HFFc6 (cell line): ENCODE measurements at places on chromosomes 3 and 15.
A peak's percentile ranks its signal among the peaks of the same experiment; 100 is the strongest.

- no peak for DNase-seq
Measured at GRCh38 chr3:38587548-38588131, 61.8 kb downstream of the SCN5A start.

DNA sequence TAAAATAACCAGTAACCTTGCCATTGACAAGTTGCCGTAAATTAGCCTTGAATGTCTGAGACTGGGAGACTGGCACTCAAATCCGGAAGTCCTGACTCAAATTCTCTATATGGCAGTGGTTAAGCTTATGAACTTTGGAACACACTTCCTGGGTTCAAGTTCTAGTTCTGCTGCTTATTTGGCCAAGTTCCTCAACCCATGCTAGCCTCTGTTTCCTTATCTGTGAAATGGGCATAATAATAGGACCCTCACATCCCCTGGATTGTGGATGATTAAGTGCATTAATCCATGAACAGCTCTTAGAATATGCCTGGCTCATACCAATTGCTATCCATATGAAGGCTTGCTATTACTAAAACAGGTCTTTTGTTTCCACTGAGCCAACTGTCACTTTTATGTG lies 311.5 kb downstream of the EDEM1 start:
- no peak for DNase-seq

GRCh38 chr3:163159306-163159705 lies 1662.7 kb downstream of the OTOL1 start:
- DNase-seq = no peak

DNA sequence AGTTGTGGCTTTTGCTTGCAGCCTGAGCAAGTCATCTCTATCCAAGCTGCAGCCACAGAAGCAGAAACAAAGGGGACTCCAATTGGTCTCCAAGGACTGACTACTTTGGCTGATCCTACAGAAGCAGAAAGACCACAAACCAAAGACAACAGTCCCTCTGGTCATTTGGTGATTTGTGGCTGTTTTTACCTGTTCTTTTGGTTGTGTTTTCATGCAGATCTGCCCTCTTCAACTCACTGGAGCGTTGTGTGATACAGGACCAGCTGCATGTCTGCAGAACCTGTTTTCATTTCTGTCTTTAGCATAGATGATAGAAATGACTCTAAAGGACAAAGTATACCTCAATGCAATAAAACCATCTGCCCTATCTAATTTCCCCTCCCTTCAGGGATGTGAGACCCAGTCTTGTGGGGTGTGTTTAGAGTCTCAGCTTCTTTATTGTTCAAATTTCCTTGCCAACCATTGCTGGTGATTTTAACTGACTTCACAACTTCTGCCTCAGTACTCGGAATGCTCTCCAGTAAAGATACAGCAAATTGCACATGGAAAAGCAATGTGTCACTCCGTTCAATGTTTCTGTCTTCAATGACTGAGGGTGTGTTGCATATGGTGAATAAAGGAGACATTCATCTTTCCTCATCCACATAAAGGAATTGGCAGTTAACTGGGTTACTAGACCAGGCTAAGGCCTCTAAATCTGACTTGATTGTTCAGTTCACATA lies 48.9 kb upstream of the SLC7A14 start:
- DNase-seq = no peak

DNA sequence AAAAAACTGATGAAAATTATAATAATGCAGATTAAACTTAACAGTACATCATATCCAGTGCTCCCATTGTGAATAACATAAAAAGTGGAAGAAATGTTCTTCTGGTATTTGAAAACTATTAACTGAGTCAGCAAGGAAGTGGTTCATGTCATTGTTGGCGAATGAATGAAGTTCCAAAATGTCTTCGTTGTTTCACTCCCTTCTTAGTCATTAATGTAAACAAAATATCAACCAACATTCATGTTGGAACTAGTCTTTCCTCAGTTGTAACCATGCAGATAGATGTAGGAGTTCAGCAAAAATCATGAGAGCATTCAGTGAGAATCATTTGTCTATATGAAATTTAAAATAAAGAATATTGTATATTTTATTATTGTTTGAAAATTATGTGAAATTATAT lies 44.1 kb upstream of the ICE2 start:
- DNase-seq = peak; percentile 50

- DNase-seq = peak; percentile 82
Measured at GRCh38 chr15:68586274-68586961, 7.6 kb downstream of the CORO2B start.

DNA sequence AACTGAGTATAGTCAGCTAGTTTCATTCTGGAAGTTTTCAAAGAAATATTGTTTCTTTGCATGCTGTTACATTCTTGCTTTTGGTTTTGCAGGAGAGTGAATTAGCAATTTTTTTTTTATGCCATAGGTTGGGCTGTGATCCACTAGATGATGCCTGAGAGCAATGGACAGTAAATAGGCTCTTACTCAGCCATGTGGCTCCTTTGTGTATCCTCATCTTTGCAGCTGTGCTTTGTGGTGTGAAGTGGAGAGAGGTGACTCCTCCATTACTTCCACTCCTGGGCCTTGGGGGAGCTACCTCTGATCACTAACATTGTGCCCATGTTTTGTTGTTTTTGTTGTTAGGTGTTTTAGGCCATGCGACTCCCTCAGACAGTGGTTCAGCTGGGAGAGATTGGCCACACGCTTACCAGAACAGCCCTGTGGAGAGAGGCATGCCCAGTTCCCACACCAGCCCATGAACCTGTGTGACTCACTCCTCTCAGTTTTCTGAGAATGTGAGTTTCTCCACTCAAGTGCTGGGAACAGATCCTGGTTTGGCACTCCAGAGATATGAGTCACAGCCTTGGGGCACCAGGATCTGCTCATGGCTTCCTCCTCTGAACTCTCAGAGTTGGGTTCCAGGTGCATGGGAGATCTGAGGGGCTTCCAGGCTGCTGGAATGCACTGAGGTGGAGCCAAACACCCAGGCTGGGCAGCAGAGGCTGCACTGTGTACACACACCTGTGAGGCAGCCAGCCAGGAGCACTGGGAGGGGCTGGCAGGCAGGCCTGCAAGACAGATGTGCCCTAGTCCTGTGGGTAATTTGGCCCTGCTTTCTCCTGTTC lies 785.3 kb downstream of the ROBO2 start:
- peak; percentile 50 for DNase-seq

- DNase-seq = peak; percentile 75
Measured at GRCh38 chr3:57007521-57008460, 52.7 kb upstream of the SPATA12 start.

DNA sequence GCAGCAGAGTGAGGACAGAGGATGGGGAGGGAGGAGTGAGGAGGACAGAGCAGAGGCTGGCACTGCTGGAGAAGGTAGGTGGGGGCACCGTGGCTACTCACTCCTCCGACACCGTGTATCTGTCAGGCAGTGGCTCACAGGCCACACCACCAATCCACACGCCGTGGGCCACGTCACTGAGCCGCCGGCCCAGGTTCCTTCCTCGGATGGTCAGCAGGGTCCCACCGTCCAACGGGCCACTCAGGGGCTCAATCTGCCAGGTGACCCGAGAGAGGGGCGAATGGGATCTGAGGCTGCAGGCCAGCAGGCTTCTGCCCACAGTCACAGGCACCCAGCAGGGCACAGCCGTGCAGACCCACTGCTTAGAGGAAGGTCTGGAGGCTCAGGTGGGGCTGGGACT lies 30.5 kb downstream of the H1-8 start:
- DNase-seq = no peak
